ENCODE measurements at places on chromosomes 1 and 21.

DNA sequence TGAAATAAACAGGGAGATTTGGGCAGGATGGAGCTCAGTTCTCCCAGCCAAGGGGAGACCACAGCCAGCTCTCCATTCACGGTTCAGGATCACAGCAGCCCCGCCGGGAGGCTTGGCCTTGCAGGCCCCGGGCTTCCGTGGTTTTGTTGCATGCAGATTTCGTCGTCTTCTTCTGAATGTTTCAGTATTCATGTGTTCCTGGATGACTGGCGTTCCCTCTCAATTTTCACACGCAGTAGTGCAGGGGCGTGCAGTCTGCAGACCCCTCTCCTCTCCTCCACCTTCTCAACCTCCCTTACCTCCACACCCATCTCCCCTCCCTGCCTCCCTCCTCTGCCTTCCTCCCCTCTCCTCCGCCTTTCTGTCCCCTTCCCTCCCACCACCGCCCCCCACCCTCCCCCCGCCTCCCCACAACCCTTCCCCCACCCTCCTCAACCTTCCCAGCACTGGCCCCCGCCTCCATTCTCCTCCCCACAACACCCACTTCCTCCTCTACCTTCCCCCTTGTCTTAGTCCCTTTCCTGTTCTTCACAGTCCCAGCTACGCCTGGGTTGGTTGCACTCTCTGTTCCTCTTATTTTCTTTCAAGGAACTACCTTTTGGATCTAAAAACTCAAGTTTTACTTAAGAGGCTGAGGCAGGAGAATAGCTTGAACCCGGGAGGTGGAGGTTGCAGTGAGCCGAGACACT, 8.4 kb upstream of the SLC19A1 start:
- DNase-seq, result no peak

DNA sequence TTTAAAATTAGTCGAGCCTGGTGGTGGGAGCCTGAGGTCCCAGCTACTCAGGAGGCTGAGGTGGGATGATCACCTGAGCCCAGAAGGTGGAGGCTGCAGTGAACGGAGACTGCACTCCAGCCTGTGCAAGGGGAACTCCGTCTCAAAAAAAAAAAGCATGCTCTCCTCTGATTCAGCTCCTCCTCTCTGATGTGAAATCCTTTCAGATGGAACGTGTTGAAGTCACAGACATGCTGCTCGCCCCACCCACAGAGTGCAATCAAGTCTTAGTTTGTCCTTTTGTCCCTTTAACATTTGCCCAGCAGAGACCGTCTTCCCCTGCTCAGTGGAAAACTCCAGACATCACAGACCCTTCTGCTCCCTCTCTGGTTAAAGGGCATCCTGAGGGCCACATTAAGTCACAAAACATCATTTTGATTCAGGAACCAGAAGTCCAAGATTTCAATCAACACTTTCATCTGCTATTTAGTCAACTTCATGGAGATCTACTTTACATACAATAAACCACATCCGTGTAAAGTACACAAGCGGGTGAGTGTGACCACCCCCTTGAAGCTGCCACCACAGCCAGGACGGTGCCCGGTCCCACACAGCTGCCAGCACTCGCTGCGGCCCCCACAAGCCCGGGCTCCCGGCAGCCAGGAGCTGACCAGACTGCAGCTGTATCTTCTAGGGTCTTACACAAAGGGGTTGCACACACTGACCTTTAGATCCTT, 18.9 kb upstream of the RNF223 start:
- no peak for DNase-seq

- no peak for DNase-seq
Observed at GRCh38 chr1:53420341-53420740, 38.9 kb upstream of the DMRTB1 start.

DNA sequence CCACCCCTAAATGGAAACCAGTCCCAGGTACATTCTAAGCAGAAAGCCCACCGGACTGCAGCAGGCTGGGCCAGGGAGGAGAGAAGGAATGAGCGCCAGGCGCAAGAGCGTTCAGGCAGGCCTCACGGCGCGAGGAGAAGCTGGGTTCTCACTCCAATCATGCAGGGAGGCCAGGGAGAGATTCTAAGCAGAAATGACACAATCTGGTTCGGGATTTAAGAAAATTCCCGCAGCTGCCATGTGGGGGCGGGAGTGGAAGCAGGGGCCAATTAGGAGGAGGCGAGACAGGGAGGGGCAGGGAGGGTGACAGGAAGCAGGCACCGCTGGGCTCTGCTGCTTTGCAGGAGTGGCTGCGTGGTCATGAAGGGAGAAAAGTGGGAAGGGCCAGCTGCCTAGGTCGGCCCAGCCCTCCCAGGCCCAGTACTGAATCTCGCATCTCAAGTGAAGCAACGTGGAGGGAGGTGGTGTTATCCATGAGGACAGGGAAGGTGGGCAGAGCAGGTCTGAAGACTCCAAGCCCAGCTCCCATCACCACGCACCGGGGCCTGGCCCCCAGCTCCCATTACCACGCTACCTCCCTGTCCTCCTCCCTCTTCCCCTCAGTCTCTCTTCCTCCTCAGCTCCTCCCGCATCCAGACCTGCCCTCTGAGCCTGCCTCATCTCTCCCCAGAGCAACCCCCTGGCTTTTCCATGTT, 11.8 kb downstream of the NPHP4 start:
- DNase-seq, result no peak

DNA sequence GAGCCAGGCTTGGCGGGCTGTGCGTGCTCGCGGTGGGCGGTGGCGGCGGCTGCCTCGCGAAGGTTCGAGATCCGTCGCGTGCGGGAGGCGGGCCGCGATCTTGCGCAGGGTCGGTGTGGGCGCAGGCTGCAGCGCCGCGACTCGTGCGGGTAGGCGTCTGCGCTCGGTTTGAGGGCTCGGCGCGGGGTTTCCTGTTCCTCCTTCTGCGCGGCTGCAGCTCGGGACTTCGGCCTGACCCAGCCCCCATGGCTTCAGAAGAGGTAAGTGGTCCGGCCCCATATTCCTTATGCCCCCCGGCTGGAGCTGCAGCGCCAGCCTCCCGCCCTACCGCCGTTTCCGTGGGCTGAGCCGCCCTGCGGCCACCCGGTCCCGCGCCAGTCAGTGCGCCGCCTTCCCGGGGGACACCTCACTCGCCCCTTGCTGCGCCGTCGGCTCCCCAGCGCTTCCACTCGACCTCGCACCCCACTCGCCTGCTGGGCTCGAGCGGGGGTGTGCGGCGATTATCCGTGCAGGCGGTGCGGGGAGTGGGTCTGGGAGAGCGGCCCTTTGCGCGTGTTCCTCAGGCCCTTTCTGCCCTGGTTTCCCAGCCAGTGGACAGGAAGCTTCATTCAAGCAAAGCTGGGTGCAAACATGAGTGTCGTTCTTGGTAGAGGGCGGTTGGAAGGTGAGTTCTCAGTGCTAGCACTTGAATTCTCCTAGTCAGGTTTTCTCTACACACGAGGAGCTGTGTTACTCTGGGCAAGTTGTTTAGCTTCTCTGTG, at the start of gene CACYBP:
Gene CACYBP, plus strand, starts transcription at position 12 of the 761 bp plus-strand sequence. Its CDS starts 234 bp downstream, at position 246.
- no peak for DNase-seq

- DNase-seq, result no peak
Observed at GRCh38 chr1:220189750-220190347, 82.4 kb downstream of the RAB3GAP2 start.

DNA sequence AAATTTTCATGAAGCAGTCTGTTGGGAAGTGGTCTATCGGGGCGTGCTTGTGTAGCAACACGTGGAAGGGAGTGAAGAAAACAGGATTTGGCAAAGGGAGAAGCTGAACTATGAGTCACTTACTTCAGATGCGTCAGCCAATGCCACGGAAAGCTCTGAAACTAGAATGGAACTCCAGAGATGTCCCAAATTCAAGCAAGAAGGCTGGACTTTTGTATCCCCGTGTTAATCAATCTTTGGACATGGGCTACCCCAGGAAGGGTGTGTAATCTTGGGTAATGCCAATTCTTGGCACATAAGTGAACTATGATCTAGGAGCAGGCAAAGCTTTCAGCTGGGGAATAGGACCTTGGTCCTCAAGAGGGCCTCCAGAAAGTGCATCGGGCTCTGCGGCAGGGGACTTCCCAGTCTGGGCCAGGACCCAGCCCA, 102.6 kb downstream of the ADSS2 start:
- no peak for DNase-seq

GRCh38 chr21:33898586-33898985, 17.0 kb downstream of the ATP5PO start:
- no peak for DNase-seq

- DNase-seq, result no peak
Observed at GRCh38 chr1:66690666-66691381, 61.4 kb upstream of the DYNLT5 start.

GRCh38 chr1:67687649-67688048, 2.6 kb downstream of the GADD45A start:
- no peak for DNase-seq

- DNase-seq, result no peak
Observed at GRCh38 chr1:243850202-243850451, at the start of gene AKT3. Gene AKT3, minus strand, starts transcription at chr1:243850243. Its CDS starts 7,073 bp downstream, at chr1:243843170.

- no peak for DNase-seq
Observed at GRCh38 chr21:19343711-19344110, 940.1 kb upstream of the TMPRSS15 start.

DNA sequence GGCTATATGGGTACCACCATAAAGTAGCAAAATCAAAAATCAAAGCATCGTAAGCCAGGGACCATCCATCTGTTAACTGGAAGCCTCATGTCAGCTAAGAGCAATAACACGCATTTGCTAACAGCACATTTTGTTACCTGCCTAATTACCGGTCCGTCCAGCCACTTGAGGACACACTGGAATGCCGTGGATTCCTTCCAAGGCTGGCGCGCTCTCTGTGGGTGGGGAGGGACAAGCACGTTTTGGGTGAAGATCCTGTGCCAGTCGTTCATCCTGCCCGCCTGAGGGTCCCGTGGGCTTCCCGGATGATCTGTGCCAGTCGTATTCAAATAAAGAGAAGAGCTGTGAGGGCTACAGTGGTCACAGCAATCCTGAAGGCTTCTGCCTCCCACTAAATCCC, 6.2 kb downstream of the NPHP4 start:
- no peak for DNase-seq

DNA sequence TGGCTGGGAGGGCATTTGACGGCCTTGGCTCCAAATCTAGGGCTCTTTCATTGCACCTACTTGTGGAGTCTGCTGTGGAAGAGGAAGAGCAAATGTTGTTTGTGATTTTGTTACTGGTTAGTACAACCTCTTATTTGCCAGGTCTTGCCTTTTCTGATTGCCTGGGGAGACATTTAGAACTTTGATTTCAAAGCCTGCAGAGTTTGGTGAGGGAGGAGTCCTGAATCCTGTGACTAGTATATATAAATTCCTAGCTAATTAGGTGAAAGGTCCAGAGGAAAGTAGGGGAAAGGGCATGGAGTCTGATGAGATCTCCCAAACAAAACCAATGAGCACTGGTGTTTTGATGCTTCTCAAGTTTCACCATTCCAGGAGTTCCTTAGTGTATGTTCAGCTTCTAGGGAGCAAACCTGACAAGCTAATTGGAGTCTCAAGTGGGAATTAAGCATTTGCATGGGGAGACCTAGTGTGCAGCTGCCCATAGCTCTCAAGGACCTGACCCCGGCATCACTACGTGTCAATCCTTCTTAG, 5.1 kb upstream of the HMGCS2 start:
- no peak for DNase-seq

DNA sequence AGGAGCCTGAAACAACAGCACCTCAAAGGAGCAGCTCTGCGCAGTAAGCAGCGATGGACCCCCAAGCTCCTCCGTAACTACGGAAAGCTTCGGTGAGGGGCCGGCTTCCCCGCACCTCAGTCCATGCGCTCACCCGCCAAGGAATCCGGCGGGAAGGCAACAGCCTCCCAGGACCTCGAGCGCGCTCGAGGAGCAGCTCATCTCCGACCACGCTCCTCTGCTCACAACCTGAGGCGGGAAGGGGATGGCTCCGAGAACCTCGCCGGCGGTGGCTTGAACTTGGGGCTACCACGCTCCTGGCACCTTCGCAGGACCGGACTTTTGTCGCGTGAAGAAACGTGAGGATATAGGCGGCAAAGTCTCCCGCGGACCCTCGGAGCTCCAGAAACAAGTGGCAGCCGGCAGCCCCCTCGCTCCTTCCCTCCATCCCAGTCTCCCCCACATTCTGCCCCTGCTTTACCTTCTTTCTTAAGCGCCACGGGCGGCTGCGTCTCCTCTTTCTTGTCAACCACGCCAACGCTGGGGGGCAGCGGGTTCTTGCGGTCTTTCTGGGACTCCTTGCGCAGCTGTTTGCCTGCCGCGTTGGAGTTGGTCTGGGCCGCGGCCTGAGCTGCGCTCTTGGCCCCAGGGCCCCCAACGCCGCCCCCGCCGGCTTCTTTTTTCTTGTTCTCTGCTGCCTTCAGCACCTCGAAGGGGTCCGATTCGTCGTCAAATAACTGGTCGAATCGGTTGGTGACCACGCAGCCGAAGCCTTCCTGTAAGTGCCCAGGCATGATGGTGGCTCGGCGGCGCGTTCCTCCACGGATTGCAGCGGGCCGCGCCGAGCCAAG, 459 bp downstream of the SERBP1 start:
- no peak for DNase-seq

GRCh38 chr1:173064011-173064410, 13.3 kb upstream of the TNFSF18 start:
- DNase-seq, result no peak

- DNase-seq, result no peak
Observed at GRCh38 chr1:47738560-47739182, 258.5 kb downstream of the TRABD2B start.
